ENCODE measurements at places on chromosomes 2 and 18. TPM values are rescaled to one million over a fixed set of nuclear protein-coding genes. Genes with fewer than 3 reads are reported as not detected.

The KHK gene
- 13.7 TPM for total RNA-seq

DNA sequence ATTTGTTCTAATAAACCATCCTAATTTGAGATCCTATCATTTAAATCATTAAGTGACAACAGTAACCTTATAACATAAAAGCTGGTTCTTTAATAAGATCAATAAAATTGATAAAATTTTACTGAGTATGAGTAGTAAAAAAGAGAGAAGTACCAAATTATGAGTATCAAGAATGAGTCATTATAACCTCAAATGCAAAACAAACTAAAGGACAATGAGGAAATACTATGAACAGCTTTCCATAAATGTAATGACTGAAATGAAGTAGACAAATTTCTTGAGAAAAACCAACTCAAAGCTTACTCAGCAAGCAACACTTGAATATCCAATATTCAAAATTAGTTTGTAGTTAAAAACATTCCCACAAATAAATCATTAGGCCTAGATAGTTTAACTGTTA is 433.0 kb downstream of the ZEB2 start:
- no peak overlapping the region for H3K4me3 ChIP-seq
- DNase-seq, result no peak
- no peaks in the 10 kb centered on the region for H3K27me3 ChIP-seq
- no peaks in the 10 kb centered on the region for H3K4me1 ChIP-seq
- peaks cover 7% of the 10 kb centered on the region for H3K36me3 ChIP-seq

DNA sequence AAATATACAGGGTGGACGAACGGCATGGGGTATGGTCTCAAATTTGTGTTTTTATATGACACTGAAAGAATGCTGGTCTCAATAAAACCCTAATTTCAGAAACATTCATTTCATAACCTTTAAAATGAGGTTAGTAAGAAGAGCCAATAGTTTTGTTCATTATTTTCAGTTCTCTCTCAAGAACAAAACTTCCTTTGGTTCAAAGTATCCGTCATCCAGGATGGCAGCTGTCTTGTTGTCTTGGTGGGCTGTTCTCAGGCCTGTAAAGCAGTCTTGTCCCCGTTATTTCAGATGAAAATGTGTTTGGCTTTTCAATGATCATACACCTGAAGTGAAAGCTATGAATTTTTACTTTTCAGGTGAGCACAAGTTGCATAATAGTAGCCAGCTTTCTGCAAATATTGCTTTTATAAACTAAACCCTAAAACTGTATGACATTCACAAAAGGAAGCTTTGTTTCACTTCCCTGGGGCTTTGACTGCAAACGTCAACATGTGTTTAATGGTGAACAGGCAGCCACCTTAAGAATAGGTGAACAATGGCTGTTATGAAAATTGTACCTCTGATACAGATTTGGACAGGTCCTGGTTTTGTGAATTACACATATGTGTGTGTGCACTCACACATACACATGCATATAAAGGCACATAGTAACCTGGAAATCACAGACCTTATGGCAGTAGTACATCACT is 2.6 kb downstream of the IL18RAP start:
- no peak for DNase-seq
- no peak overlapping the region for H3K27ac ChIP-seq
- H3K4me3 ChIP-seq, result no peak overlapping the region
- peaks cover 81% of the 10 kb centered on the region for H3K36me3 ChIP-seq

The DSC3 gene
- not detected for total RNA-seq

DNA sequence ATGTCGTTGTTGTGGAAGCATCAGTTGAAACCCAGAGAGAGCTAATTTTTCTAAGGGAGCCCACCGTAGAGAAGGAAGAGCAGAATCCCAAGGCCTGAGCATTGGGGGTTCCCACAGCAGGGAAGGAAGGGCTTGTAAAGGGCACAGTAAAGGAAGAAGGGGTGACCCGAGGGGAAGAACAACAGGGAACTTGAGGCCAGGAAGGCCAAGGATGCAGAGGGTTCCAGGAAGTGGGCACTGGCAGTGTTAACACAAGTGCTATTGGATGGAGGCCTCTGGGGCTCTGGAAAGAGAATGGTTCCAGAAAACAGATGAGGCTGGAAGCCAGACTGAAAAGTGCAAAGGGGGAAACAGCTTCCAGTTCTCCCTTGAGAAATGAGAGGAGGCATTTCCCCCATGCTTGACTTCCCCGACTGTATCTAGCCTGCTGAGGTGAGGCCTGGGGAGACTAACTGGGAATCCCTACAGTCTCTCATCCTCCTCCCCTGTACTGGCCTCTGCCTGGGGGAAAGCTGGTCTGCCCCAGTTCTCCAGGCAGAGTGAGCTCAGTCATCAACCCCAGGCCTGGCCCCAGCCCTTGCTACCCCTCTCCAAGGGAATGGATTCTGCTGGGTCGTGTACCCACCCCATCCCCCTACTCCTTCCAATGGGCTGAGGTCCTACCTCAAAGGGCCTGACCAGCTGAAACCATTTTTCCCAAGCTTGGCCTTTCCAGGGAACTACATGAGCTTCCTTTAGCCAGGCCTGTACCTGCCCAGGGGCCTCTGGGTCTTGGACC is 43.2 kb upstream of the MRPL33 start:
- H3K36me3 ChIP-seq, result no peaks in the 10 kb centered on the region
- H3K27ac ChIP-seq, result no peak overlapping the region
- no peak overlapping the region for H3K4me3 ChIP-seq
- peaks cover 12% of the 10 kb centered on the region for H3K4me1 ChIP-seq
- no peak for DNase-seq

- no peak overlapping the region for H3K27ac ChIP-seq
- peaks cover 38% of the 10 kb centered on the region for H3K27me3 ChIP-seq
- H3K4me1 ChIP-seq, result peaks cover 3% of the 10 kb centered on the region
- H3K4me3 ChIP-seq, result no peak overlapping the region
- H3K36me3 ChIP-seq, result no peaks in the 10 kb centered on the region
- DNase-seq, result no peak
Observed at GRCh38 chr2:46686811-46687210, 207.4 kb downstream of the TMEM247 start.

The GAL3ST2 gene
- 0.43 TPM for total RNA-seq
